Colonic mucosa (tissue), 4 donors: ENCODE measurements at places on chromosomes 11 and 22. TPM values are rescaled to one million over a fixed set of nuclear protein-coding genes. Genes with fewer than 3 reads are reported as not detected.

GRCh38 chr11:63737718-63738117 is 30.9 kb downstream of the ZFTA start:
- no peaks in the 10 kb centered on the region for H3K36me3 ChIP-seq
- no peak overlapping the region for H3K27ac ChIP-seq
- H3K4me1 ChIP-seq, result no peaks in the 10 kb centered on the region
- no peak overlapping the region for H3K4me3 ChIP-seq
- H3K27me3 ChIP-seq, result no peaks in the 10 kb centered on the region

GRCh38 chr11:95835351-95835750 is 45.1 kb downstream of the CEP57 start:
- no peaks in the 10 kb centered on the region for H3K27me3 ChIP-seq
- H3K27ac ChIP-seq, result no peak overlapping the region
- no peaks in the 10 kb centered on the region for H3K4me1 ChIP-seq
- no peaks in the 10 kb centered on the region for H3K36me3 ChIP-seq

GRCh38 chr11:121466063-121466794 is 13.5 kb upstream of the SORL1-AS1 start:
- no peaks in the 10 kb centered on the region for H3K27me3 ChIP-seq
- H3K4me1 ChIP-seq, result peaks cover 3% of the 10 kb centered on the region
- no peaks in the 10 kb centered on the region for H3K36me3 ChIP-seq
- H3K27ac ChIP-seq, result peak overlapping the region; percentile 53
- H3K4me3 ChIP-seq, result no peak overlapping the region

DNA sequence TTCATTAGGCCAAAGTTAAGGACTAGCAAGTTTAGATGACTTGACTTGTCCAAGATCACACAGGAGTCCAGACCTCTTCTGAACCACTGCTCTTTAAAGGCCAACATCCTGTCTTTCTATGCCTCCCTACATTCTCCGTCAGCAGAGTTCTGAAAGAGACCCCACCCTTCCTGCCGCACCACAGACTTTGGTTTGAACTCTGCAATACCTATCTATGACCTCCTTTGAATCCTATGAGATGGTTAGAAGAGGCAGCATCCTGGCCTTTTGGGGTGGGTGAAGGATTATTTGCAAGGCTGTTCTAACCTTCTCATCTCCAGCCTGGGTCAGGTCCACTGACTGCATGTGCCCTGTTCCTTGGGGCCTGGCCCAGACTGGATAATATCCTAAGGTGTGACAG is 4.3 kb upstream of the RRM1 start:
- H3K36me3 ChIP-seq, result no peaks in the 10 kb centered on the region
- H3K4me3 ChIP-seq, result no peak overlapping the region
- no peak for DNase-seq
- H3K27me3 ChIP-seq, result no peaks in the 10 kb centered on the region
- no peak overlapping the region for H3K27ac ChIP-seq

DNA sequence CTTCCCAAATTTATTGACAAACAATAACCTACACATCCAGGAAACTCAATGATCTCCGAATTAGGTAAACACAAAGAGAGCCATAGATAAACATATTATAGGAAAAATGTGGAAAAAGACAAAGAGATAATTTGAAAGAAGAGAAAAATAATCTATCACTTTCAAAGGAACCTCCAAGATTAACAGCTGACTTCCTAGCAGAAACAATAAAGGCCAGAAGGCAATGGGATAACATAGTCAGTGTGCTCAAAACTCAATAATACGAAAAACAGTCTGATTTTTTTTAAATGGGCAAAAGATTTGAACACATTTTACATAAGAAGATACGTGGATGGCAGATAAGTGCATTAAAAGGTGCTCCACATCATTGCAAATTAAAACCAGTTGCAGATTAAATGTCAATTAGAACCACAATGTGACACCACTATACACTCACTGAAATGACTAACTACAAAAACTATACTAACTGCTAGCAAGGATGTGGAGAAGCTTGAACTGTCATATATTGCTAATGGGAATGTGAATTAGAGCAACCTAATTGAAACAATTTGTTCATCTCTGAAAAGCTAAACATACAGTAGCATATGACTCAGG is 300.4 kb downstream of the TMEM135 start:
- no peaks in the 10 kb centered on the region for H3K36me3 ChIP-seq
- no peaks in the 10 kb centered on the region for H3K27me3 ChIP-seq
- H3K27ac ChIP-seq, result no peak overlapping the region
- no peak overlapping the region for H3K4me3 ChIP-seq
- no peaks in the 10 kb centered on the region for H3K4me1 ChIP-seq

Gene GAL3ST3
- total RNA-seq, result not detected

DNA sequence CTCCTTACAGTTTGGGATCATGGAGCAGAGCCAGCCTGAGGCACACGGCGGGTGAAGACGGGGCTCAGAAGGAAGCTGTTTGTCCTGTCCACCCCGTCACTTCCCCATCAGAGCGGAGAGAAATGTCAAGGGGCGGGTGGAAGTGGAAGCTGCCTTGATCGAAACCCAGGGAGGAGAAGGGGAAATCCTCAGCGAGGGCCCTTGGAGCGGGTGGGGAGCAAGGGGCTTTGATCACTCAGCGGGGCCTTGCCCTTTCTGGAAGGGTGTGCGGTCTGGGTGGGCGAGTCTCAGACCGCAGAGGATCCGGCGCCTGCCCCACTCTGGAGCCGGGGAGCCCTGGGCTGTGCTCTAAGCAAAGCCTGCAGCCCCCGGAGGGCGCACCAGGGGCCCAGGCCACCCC is 320.4 kb downstream of the NTM start:
- no peaks in the 10 kb centered on the region for H3K27me3 ChIP-seq
- no peaks in the 10 kb centered on the region for H3K36me3 ChIP-seq
- H3K27ac ChIP-seq, result no peak overlapping the region
- DNase-seq, result peak; percentile 7
- no peaks in the 10 kb centered on the region for H3K4me1 ChIP-seq
- no peak overlapping the region for H3K4me3 ChIP-seq

- no peak overlapping the region for H3K27ac ChIP-seq
- no peaks in the 10 kb centered on the region for H3K36me3 ChIP-seq
- DNase-seq, result peak; percentile 69
- H3K27me3 ChIP-seq, result no peaks in the 10 kb centered on the region
These were observed 33.0 kb downstream of the MOB2 start for GRCh38 chr11:1453611-1454034.

DNA sequence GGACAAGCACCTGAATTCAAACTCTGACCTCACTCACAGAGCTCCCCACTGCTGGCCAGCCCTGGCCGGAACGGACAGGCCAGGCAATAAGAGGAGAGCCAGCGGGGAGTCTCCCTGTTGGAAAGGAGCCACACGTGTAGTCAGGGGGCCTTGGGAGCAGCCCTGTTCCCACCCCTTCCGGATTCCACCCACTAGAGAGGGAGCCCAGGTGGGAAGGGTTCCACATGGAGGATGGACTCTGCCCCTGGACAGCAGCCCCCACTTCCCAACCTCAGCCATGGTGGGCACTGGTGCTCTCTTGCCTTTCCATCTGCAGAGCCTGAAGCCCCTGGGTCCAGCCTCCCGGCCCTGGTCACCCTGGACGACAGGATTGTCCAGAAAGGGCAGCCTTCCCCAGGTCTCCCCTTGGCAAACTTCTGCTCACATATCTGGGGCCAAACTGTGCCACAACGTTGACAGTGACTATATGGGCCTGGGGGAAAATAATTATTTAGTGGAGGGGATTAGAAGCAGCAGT is 7.5 kb upstream of the APOBEC3A start:
- H3K4me3 ChIP-seq, result no peak overlapping the region
- H3K27me3 ChIP-seq, result no peaks in the 10 kb centered on the region
- H3K4me1 ChIP-seq, result no peaks in the 10 kb centered on the region
- no peak for DNase-seq
- H3K36me3 ChIP-seq, result no peaks in the 10 kb centered on the region

DNA sequence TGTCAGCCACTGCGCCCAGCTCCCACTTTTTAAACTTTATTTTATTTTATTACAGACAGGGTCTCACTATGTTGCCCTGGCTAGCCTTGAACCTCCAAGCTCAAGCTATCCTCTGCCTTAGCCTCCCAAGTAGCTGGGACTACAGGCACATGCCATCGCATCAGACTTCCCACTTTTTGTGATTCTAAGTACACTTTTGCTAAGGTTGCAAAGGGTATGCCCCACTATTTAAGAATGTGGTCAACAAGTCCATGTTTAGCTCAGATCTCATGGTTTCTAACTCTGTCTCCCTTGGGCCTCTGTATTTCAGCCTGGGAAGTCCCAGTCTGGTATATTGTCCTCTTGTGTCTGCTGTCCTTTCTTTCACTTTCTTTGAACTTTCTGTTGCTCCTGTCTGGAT is 35.3 kb downstream of the EXPH5 start:
- no peaks in the 10 kb centered on the region for H3K27me3 ChIP-seq
- H3K4me1 ChIP-seq, result no peaks in the 10 kb centered on the region
- H3K36me3 ChIP-seq, result no peaks in the 10 kb centered on the region

Gene MISFA
- 1.8 TPM for total RNA-seq

DNA sequence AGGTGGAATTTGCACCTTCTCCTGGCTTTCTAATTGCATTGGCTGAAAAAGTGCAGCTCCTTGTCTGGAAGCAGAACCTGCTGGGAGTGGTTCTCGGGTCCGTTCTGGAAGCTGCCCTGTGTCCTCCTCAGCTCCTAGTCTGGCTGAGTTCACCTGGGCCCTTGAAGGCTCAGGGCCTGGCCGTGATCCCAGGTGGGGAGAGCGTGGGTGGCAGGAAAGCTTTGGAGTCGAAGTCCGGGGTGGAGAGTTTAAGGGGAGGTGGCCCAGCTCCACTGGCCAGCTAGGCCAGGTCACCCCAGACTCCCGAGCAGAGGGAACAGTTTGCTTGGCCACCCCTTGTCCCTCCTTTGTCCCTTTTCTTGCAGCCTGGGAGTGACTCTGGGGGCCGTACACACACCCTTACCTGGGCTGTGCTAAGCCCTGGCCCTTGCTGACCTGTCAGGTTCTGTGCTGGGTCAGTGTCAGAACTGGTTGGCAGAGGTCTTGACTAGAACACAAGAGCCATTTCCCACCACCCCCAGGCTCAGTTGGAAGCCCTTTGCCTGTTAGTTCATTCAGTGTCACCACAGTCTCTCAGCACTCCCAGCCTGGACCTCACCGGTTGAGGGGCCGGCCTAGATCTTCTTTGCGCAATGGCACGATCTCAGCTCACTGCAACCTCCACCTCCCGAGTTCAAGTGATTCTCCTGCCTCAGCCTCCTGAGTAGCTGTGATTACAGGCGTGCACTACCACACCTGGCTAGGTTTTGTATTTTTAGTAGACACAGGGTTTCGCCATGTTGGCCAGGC is 37.3 kb downstream of the LRP5 start:
- no peak for DNase-seq
- H3K27me3 ChIP-seq, result no peaks in the 10 kb centered on the region
- no peak overlapping the region for H3K27ac ChIP-seq
- no peak overlapping the region for H3K4me3 ChIP-seq

Gene WNT7B
- not detected for total RNA-seq

DNA sequence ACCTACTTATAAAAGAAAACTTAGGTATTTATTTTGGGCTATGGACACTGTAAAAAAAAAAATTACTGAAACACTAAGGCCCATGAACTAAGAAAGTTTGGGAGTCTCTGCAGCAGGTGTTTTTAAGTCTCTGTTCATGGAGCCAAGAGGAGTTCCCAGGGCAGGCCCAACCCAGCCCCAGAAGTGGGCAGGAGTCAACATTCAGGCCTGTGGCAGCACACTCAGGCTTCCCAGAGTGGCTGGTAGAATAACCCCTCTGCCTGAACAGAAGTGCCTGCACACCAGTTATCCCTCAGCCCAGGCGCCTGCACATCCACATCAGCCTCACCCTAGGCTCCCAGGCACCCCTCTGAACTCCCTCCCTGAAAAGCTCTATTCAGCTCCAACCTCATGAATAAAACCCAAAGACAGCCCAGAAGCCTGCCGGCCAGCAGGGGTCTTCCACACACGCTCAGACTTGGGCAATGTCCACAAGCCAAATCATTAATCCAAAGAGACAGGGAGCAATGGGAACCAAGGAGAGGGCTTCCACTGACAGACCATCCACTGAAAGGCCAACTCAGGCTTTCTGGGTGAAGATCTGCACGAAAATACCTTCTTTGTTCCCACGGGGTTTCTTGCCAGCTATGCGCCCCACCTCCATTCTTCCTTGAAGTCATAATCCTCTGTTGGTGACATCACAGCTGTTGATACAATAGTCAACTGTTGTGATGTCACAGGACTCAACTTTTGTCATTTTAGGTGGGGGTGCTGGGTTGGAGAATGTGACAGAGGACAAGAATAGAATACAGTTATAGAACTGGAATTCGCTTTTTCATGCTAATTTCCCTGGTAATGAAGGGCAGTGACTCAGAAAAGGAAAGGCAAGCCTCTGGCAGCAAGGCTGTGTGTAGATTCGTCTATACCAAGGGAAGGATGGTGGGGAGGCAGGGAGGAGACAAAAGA is 83.7 kb downstream of the RPL27A start:
- H3K27me3 ChIP-seq, result no peaks in the 10 kb centered on the region
- no peak overlapping the region for H3K27ac ChIP-seq
- no peaks in the 10 kb centered on the region for H3K36me3 ChIP-seq
- no peaks in the 10 kb centered on the region for H3K4me1 ChIP-seq
- DNase-seq, result no peak
- no peak overlapping the region for H3K4me3 ChIP-seq

Gene DUSP8
- 21.8 TPM for total RNA-seq

Gene SMTNL1
- not detected for total RNA-seq

DNA sequence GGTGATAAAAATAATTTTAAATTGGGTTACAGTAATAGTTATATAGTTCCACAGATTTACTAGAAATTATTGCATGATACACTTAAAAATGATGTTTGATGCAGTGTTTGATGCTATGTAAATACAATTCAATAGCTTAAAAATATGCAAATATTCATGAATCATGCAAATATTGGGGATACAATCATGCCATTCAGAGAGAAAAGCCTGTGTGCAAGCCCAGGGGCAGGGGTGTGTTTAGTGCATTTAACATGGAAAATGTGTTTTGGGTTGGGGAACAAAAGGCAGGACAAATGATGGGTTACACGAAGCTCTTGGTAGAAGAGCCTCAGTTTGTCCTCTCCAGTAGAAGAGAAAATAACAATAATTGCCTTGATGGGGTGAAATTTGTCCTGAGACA is 6.0 kb downstream of the TRIM22 start:
- no peaks in the 10 kb centered on the region for H3K36me3 ChIP-seq
- H3K4me1 ChIP-seq, result no peaks in the 10 kb centered on the region
- H3K4me3 ChIP-seq, result no peak overlapping the region

GRCh38 chr11:57482782-57483561 is 22.6 kb downstream of the RTN4RL2 start:
- peak overlapping the region; percentile 19 for H3K4me3 ChIP-seq
- H3K27ac ChIP-seq, result no peak overlapping the region
- H3K27me3 ChIP-seq, result peaks cover 11% of the 10 kb centered on the region
- no peak for DNase-seq
- peaks cover 4% of the 10 kb centered on the region for H3K4me1 ChIP-seq

Gene RAB38
- 1.6 TPM for total RNA-seq

GRCh38 chr22:19168088-19168890 is 10.2 kb downstream of the SLC25A1 start:
- H3K27me3 ChIP-seq, result peaks cover 23% of the 10 kb centered on the region
- H3K4me3 ChIP-seq, result no peak overlapping the region
- no peak for DNase-seq
- H3K4me1 ChIP-seq, result peaks cover 29% of the 10 kb centered on the region

- peaks cover 2% of the 10 kb centered on the region for H3K4me1 ChIP-seq
- H3K27me3 ChIP-seq, result peaks cover 18% of the 10 kb centered on the region
- H3K27ac ChIP-seq, result no peak overlapping the region
- DNase-seq, result no peak
These were observed 6.5 kb downstream of the MN1 start for GRCh38 chr22:27795053-27795452.

Gene ST14
- 537 TPM for total RNA-seq

- no peak for DNase-seq
- no peak overlapping the region for H3K27ac ChIP-seq
- H3K27me3 ChIP-seq, result no peaks in the 10 kb centered on the region
- no peaks in the 10 kb centered on the region for H3K36me3 ChIP-seq
- peaks cover 7% of the 10 kb centered on the region for H3K4me1 ChIP-seq
These were observed 76.2 kb upstream of the TTLL12 start for GRCh38 chr22:43262990-43263644.

- H3K36me3 ChIP-seq, result no peaks in the 10 kb centered on the region
- H3K27ac ChIP-seq, result peak overlapping the region; percentile 95
- peaks cover 27% of the 10 kb centered on the region for H3K4me1 ChIP-seq
- no peak overlapping the region for H3K4me3 ChIP-seq
These were observed 16.7 kb downstream of the PHLDA2 start for GRCh38 chr11:2912498-2912897.
